ENCODE measurements at places on chromosomes 7 and 10.

- no peak for DNase-seq
These were observed 40.0 kb downstream of the GSDME start for GRCh38 chr7:24717247-24717622.

- DNase-seq: no peak
These were observed 4.8 kb downstream of the BTRC start for GRCh38 chr10:101358706-101359300.

- no peak for DNase-seq
These were observed 4.3 kb upstream of the UCN3 start for GRCh38 chr10:5360318-5360915.

- DNase-seq: no peak
These were observed 569 bp downstream of the CAV1 start for GRCh38 chr7:116525298-116525912.

DNA sequence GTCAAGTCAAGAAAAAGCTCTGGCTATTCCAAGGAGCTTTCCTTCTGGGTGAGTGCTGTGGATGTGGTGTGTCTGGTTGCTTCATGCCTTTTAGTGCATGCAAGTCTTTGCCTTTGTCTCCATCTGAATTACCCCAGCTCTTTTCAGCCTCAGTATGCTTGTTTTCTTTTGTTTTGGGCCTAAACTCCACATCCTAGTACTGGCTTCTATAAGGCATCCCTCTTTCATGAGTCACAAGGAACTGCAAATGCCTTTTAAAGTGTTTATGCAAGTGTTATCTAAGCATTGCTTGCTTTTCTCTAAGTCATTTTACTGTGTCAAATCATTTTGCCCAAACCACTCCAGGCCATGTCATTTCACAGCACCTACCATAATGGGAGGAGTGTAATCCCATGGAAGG is 132.1 kb downstream of the PLCE1 start:
- DNase-seq: no peak

DNA sequence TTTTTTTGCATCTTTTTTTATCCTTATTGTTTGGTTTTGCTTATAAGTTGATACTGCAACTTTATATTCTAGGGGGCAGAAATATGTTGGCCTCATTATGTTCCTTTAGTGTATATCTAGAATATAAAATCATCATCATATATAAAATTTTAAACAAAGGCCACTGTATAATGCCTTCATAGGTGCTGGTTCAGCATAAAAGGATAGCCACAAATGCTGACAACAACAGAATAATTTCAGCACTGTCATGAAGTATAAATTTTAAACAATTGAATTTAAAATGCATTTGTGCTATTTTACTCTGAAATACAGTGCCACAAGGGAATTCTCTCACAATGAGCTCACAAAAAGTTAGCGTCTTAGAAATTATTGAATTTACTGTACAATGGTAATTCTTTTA is 285.9 kb downstream of the ATRNL1 start:
- DNase-seq: no peak

DNA sequence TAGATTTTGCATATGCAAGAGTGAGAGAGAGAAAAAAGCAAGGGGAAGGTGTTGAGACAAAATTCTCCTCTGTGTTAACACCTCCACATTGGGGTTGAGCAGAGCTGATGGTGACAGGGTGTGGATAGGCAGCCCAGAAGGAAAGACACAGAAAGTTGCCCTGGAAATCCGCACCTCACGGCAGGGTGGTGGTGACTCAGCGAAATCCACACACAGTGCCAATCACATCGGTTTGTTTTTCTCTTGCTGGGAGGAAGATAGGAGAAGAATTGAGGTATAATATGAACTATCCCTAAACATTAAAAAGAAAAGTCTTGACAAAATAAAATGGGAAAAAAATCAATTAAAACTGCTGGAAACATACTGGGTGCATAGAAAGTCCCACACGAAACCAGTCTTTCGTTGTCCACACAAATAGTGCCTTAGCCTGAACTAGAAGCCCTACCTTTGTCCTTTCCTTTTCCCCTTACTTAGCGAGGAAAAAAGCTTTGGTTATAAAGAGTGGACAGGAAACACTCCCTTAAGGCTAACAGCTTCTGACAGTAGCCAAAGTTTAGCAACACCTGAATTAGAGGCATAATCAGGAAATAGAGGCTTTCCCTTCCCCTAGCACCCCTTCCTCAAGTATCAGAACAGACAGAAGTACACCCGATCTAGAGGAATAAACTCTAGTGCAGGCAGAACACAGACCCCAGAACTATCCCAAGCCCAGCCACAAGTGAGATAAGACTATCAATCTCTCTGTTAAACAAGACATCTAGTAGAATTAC is 39.2 kb upstream of the DNAJC1 start:
- DNase-seq: no peak

DNA sequence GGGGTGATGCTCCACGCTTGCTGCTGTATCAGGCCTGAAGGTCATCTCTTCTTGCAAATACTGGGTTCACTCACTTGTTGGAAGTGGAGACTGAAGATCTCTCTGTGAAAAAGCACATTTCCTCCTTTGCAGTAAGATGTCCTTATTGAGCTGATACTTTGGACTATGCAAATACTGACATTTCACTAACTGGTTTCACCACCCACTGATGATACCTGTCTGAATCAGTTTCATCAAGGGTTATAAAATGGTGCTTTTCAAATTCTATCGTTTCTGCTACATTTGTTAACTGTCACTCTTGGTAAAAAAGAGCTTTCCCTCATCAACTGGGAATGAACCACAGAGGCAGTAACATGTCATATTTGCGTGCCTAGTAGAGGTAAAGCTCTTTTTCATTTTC is 35.5 kb downstream of the RAB19 start:
- DNase-seq: no peak

- DNase-seq: no peak
These were observed 3.9 kb downstream of the LRWD1 start for GRCh38 chr7:102468478-102469350.

DNA sequence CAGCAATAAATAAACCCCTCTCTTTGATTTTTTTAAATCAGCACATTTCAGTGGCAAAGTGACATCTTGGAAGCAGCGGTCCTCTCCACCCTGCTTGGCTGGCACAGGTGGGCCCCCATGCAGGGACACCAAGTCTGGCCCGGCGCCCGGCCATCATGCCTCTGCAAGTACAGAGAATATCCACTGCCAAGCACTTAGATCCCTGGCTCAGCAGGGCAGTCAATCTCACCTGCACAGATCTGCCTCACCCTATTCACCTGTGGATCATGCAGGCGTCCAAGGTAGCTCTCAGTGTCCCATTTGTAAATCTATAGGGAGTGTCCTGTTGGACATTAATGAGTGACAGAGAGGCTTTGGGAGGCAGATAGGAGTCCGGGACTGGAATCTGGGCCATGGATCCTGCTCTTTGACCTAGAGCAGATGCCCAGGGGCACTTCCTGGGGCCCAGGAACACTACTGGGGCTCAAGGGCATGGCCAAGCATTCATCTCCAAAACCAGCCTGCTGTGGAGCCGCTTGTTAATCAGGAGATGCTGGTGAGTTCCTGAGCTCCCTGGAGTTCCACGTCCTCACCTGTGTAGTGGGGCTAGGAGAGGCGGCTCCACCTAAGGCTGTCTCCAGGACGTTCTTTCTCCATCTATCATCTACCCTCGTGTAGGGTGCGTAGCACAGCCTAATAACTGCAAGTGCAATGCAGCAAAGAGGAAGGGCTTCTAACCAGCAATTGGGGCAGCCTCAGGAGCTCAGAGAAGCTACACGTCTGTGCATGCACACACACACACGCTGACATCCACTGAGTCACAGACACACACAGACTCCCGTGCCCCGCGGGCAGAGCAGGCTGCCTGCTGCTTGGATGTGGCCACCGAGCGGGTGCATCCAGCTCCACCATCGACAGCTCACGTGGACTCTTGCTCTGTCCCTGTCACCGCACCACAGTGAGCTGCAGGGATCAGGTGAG is 123.6 kb downstream of the OAT start:
- DNase-seq: peak; percentile 91

- no peak for DNase-seq
These were observed 764.6 kb upstream of the GHITM start for GRCh38 chr10:83374741-83375140.

- no peak for DNase-seq
These were observed 514 bp downstream of the NHLRC2 start for GRCh38 chr10:113854761-113855588.

- no peak for DNase-seq
These were observed 2.8 kb upstream of the AHCYL2 start for GRCh38 chr7:129222064-129222463.

DNA sequence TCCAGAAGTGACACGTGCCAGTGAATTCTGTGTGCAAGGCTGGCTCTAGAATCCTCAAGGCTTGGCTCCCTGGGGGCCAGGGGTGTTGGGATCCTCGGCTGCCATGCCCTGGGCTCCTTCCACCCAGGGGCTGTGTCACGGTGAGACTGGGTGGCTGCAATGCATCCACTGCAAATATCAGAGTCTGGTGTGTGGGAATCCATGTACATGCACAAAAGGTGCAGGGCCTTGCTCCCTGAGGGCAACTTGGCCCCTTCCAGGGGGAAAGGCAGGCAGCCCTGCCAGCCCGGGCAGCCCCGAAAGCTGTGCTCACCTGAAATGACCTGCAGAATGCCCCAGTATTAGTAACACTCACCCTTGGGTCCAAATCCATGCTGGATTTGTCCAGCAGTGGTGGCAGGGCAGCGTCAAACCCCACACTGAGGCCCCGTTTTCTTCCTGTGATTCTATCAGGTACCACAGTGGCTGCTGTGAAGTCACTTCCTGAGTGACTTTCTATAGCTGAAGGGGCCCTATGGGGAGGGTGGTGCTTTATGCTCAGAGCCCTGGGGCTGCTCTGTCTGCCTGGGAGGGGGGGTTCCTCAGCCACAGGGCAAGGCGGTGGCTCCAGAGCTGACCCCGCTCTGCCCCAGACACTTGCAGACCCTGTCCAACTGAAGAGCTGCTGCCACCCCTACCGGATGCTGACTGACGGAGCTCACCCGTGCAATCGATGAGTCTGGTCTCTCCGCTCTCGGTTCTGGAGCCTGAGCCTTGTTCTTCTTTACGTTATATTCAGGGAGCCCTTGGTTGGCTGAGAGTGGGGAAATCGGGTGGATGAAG is 317.7 kb downstream of the GLRX3 start:
- DNase-seq: no peak

DNA sequence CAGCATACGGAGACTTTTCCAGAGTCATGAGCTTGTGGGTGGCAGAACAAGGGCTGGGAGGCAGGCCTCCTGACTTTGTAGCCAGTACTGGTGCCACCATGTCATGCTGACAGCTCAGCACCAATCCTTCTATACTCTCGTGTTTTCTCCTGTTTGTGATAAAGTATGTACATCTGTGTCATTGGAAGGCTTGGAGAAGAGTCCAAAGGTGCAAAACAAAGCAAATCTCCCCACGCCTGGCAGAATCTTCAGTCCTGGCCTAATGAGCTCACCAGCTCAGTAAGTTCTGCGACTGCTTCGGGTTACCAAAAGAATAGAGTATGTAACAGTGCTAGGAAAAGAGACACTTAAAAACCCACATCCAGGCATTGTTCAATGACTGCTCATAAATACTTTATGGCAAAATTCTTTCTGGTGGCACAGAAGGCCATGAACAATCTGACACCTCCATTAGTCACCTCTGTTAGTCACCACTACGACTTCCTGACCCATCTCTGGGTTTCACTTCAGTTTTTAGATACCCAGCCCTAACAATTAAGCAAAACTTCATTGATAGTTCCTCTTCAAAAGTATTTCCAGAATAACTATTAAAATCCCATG is 24.5 kb downstream of the STEAP1 start:
- DNase-seq: peak; percentile 60

GRCh38 chr7:8177109-8177933 is 84.6 kb downstream of the ICA1 start:
- no peak for DNase-seq

DNA sequence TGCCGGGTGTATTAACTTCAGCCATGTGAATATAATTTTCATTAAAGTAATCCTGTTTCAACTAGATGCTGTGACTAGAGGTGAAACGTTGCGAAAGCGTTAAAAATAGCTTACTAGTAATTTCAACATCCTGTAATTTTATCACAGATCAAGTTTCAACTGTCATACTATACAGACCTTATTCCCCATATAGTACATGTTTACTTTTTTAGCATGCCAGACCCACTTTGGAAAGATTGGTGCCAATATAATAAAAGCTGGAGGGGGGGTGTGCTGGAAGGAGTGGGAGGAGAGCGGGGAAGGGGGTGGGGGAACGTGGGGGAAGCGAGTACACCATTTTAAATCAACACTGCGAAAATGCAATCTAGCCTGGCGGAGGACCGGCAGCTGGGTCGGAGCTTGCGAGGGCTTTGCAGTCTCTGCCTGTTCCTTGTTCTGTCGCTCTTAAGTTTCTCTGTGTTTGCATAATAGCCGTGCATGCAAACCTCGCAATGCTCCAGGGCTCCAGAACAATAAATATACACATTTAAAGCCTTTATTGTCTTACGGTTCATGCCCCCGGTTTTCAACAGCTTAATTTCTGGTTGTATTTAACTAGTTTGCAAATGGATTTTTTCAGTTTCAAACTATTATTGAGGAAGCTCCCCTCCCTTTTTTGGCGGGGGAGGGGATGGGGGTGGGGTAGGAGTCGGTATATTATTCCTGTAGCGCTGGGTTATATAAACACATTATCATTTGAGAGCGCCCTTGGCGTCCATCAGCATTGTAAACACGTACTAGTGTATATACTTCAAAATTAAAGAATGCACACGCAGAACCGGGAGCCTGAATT is 1.3 kb upstream of the ARID5B start:
- DNase-seq: no peak

DNA sequence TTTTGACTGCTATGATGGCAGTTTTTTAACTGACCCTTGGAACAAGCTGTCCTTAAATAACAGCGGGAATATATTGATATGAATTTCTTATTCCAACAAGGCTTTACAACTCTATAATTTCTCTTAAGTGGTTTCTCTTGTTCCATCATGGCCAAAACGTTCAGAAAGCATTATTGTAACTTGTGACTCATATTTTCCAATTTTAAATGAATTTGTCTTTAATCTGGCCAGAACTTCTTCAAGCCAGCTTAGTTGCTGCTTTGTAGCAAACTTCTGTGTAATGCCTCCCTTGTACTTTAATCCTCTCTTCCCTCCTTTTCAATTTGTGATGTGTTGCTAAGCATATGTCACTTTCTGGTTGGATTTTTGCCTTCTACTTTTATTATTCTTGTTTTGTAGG is 271.9 kb downstream of the KIF20B start:
- no peak for DNase-seq

DNA sequence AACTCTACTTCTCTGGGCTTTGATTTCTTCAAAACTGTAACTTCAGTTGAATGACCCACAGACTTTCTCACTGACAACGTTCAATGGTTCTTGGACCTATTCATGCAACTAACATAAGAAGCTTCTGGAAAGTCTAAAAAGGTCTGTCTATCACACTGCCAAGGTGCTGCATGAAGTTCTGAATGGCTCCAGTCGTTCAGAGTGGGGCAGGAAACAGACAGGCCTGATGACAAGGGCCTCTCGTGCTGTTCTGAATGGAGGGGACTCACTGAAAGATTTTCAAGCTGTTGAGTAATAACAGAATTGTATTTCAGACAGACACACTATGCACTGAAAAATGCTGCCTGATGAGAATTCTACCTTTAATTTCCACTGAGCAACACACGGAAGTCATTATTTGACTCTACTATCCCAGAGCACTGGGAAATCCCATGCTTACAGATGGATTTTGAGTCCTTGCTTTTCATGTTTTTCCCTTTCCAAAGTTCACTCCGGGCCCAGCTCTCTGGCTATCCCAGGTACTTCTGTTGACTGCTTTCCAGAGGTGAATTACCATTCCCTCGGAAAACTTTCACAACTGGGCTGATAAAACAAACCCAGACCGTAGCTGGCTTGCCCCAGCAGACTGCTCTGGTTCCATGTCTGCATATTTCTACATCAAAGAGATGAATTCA is 204.9 kb upstream of the FRMD4A start:
- no peak for DNase-seq

- no peak for DNase-seq
These were observed 44.1 kb downstream of the HGF start for GRCh38 chr7:81725812-81726127.

GRCh38 chr7:79317728-79318127 is 135.7 kb downstream of the MAGI2 start:
- peak; percentile 33 for DNase-seq

Measured in keratinocyte (primary cell).